ENCODE measurements at places on chromosomes 3 and 15.

DNA sequence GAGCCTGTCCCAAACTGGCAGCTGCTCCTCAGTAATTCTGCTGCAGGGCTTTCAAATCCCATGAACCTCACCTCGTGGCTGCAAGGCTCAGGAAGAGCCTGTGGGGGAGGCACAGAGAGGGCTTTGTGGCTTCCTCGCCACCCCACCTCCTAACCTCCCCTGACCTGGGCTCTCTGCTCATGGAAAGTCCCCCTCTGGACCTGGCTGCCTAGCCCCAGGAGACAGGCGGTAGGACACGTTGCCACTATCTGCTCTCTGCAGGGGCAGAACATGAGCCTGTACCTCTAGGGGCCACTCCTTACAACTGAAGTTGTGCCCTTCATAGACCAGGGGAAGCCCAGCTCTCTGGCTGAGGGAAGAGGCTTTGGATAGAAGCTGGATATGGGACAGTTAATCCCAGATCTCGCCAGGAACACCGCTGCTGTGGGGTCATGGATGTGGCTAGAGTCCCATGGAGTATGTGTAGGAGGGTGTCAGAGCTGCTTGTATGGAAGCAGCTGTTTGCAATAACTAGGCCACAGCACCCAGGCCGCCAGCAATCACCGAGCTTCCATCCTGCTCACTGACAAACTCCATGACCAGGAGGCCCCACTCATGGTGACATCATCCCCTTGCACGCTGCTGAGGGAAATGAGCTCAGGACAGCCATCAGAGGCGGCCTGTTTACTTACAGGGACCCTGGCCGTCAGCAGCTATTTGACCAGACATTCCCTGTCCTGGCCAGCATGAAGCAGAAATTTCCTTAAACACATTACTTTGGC is 34.0 kb upstream of the CILP start:
- DNase-seq = no peak

GRCh38 chr3:39294446-39295183 is 14.8 kb upstream of the CX3CR1 start:
- DNase-seq = no peak

GRCh38 chr15:43370310-43370974 is 401 bp downstream of the ZSCAN29 start:
- DNase-seq = no peak

GRCh38 chr15:73781038-73781925 is 28.1 kb upstream of the INSYN1 start:
- no peak for DNase-seq

- no peak for DNase-seq
Measured at GRCh38 chr3:30315447-30315846, 291.0 kb upstream of the TGFBR2 start.

DNA sequence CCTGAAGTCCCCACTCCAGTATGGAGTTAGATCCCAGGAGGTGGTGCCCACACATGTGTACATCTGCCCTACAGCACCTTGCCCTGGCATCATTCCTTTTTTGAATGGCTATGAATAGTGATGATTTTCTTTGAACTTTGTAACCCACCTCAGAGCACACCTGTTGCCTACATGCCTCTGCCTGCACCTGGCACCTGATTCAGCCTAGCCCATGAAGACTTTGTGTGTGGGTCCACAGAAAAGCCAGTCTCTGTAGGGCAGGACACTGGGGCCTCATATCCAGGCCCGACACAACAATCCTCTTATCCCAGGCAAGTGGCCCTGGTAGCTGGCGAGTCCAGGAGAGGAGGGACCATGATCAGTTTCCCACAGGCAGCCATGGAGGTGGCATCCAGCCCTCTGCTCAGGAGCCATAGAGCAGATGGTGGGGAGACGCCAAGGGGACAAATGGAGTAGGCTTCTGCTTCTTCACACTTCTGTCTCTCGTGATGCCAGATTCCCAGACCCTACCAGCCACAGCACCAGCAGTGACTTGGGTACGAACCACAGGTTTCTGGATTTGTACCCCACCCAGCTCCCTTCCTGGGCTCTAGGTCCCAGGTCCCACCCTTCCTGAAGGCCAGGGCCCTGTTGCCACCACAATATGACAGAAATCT is 230.7 kb downstream of the UACA start:
- DNase-seq = no peak

DNA sequence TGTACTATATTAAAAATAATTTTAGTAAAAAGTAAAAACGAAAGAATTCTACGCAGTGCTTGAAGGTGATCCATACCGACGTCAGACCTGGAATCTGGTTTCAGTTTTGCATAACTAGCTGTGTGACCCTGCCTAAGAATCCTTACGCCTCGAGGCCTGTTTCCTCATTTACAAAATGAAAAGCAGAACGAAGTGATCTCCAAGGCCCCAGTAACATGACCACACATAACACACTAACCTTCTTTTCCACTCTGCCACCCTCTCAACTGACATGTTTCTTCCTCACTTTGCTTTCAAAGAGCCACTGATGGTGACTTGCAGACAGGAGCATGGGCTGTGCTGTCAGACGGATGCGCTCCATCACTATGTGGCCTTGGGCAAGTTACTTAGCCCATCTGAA is 4.8 kb downstream of the MESD start:
- DNase-seq = no peak

- DNase-seq = no peak
Measured at GRCh38 chr3:130929804-130930203, 35.9 kb downstream of the ATP2C1 start.

- DNase-seq = no peak
Measured at GRCh38 chr3:132014105-132014504, 20.7 kb downstream of the CPNE4 start.

DNA sequence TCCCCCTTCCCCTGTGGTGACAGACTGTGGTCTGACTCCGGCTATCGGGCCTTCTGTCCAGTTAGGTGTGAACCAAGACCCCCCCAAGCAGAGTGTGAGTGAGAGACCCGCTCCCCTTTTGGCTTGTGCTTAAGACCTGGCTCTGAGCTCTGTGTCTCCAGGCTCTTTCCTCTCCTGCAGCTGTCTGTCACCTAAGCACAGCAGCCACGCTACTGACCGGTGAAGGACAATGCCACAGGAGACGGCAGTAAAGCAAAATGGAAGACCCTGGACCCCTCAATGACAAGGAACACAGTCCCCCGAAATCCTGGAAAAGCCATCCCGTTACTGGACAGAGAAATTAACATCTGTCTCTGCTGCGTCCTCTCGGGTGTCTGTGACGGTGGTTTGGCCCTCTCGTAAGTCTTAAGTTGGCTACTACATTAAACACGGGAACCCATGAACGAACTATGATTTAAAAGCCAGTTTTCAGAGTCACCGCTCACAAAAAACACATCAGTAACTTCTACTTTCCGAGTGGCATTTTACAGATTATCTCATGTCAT is 53.7 kb downstream of the CHSY1 start:
- DNase-seq = no peak

DNA sequence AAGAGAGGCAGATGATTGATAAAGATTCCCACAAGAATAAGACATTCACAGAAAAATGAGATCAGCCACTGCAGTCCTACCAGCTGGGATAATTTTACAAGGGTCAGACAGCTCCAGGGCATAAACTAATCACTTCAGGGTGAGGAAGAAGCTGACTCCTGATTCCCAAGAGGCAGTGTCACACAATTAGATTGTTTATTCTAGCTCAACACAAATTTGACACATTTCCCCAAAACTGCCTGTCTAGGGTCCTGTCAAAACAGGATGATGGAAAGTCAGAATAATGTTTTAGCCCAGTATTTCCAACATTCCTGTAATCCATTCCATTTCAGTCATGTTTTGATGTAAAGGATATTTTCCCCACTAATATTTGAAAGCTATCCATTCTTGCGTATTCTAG is 110.8 kb downstream of the TNIK start:
- no peak for DNase-seq

- DNase-seq = no peak
Measured at GRCh38 chr15:65641768-65642475, 20.2 kb downstream of the SLC24A1 start.

DNA sequence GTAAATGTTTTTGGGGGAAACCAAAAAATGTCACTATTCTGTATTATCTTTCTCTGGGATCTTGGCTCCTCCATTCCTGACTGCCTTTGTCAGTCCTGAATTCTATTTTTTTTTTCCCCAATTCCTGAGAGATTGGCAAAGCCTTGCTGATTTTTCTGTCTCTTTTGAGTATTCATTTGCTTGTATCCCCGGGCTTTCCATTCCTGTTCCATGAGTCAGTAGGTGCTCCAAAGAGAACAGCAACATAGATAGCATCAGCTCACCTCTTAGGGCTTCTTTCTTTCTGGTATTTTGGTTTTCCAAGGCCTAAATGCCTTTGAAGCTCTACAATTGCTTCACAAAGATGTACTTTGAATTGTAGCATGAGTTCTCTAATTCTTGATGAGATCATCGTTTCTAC is 271.7 kb upstream of the LRRC3B start:
- no peak for DNase-seq

DNA sequence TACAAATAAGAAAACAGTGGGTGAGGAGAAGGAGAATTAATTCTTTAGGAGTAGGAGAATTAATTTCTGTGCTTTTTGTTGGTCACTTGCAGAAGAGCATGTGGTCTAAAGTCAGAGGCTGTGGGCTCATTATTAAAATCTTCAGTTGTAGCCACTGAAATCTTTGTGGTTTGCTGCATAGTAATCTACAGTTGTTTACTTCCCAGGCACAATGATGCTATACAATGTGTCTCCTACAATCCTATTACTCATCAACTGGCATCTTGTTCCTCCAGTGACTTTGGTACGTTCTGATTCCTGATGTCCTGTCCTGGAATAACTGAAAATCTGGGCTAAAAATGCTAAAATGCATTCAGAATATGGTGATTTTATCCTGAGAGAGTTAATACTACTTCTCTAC is 21.0 kb downstream of the IFT122 start:
- DNase-seq = no peak

DNA sequence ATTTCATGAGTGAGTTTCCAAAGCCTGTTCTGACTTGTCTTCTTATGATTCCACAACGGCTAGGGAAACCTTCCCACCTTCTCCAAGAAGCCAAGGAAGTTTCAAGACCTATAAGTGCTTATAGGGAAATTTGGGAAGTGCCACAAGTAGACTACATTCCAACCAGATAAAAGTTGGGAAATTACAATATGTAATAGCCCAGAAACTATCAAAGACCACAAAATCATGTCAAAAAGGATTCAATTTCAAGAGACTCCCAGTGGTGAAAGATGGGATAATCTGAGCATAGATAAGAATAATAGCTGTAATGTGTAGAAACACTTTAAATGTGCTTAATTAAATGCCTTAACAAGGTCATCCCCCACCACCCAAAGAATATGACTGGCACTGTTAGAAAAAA is 169.2 kb upstream of the SLC2A2 start:
- DNase-seq = no peak

- no peak for DNase-seq
Measured at GRCh38 chr15:73596174-73596573, 37.0 kb downstream of the NPTN start.

GRCh38 chr15:42002333-42002732 is 18.5 kb downstream of the PLA2G4E start:
- DNase-seq = no peak

DNA sequence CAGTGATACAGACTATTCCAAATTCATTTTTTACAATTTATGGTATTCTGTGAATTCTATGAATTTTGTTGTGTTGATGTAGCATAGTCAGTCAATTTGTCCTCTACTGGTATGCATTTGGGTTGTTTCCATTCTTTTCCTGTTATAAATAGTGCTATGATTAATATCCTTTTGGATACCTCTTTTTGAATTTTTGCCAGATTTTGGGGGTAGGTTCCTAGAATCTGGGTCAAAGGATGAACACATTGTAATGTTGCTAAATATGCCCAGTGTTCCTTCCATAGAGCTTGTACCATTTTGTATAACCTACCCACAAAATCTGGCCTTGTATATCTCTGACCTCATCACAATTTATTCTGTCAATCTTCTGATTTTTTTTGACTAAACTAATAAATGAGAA is 44.4 kb upstream of the C3orf38 start:
- DNase-seq = no peak

DNA sequence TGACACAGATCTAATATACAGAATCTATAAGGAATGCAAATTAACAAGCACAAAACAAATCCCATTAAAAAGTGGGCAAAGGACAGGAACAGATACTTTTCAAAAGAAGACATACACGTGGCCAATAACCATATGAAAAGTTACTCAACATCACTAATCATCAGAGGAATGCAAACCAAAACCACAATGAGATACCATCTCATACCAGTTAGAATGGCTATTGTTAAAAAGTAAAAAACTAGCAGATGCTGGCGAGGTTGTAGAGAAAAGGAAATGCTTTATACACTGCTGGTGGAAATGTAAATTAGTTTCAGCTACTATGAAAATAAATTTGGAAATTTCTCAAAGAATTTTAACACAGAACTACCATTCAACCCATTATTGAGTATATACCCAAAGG is 50.7 kb downstream of the ADAMTS17 start:
- DNase-seq = no peak

DNA sequence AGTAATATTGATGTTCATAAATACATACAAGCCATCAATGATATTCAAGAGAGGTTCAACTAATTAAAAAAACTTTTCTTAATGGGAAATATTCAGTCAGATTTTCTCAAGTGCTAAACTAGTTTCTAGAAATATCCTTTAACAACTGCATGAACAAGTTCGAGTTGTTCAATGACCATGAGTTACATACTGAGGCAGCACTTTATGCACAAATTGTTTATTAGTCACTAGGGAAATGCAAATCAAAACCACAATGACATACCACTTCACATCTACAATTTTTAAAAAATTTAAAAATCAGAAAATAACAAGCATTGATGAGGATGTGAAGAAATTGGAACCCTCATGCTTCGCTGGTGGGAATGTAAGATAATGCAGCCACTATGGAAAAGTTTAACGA is 62.4 kb downstream of the RAD18 start:
- DNase-seq = no peak

- DNase-seq = no peak
Measured at GRCh38 chr15:78641102-78641748, at the start of gene CHRNB4. TSS of gene CHRNB4 (minus strand) at chr15:78641210. CDS start at chr15:78641133, 77 bp downstream.

DNA sequence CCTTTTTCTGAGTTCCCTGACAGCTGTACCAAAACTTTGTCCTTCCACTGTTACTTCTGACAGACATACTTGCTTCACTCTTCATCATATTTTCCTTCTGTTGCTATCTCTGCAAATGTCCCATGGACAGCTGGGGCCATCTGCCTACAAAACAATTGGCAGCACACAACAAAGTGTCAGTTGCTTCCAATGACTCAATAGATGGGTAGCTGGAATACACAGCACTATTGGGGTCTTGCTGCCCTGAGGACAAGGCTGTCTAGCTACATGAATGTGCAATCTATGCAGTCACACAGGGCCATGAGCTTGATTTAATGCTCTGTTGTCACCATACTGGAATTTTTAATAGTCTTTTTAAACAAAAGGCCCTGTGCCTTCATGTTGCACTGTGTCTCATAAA is 192.8 kb downstream of the DTWD1 start:
- no peak for DNase-seq

DNA sequence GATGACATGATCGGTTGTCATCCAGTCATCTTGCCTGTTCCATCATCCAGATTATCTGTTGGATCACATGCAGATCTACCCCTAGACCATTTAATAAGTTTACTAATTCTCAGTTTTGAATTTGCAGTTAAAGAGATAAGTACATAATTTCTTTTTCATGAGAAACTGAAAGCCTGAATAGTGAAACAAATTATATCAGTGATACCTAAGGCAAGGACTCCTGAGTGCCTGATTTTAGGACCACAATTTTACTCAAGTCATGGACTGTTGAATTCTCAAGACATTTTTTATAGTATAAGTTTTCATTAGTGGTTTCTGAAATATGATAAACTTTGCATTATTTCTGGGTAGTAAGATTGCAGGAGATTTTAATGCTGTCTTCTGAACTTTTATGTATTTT is 13.2 kb downstream of the SIDT1 start:
- no peak for DNase-seq

Measured in posterior cingulate gyrus (tissue), 11 donors.